ENCODE measurements at places on chromosomes 7 and 10. TPM values are rescaled to one million over a fixed set of nuclear protein-coding genes. Genes with fewer than 3 reads are reported as not detected.

- DNase-seq, result no peak
Observed at GRCh38 chr10:99815621-99816020, 33.2 kb downstream of the ABCC2 start.

DNA sequence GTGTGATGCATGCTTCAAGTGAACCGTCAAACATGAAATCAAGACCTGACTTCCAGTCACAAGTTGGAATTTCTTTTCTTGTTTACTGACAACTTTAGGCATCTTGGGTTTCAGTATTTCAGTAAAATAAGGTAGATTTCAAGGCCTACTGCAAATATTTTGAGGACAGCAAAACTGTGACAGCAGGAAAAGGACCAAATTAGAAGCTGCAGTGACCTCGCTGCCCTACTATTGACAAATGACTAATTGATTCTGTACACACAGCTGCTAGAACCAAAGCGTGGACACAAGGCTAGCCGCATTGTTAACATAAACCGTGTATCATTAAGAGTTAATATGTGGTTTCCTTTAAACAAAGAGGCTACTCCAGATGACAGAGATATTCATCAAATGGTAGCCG is 105.7 kb upstream of the SEC61G start:
- DNase-seq, result no peak

- peak; percentile 74 for DNase-seq
Observed at GRCh38 chr7:25456467-25457171, 228.3 kb upstream of the NPVF start.

Gene PRSS37
- total RNA-seq, result not detected

Gene EBF3
- total RNA-seq, result 0.33 TPM

- DNase-seq, result no peak
Observed at GRCh38 chr10:32237644-32238345, 109.2 kb downstream of the EPC1 start.

DNA sequence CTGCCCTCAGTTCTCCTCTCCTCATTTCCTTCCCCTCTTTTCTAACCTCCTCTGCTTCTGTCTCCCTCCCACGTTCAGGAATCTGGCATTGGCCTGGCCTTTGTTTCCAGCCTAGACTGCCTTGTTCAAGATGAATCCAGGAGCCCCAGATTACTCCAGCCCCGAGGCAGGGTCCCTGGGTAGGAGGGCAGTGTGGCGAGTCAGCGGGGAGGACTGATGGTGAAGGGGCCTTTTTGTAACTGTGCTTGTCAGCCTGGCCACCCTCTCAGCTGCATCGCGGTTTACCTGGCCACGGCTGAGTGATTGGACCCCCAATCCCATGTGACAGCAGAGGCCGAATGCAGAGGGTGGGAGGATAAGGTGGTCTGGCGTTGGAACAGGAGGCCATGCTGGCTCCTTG is 96.1 kb upstream of the SHH start:
- DNase-seq, result no peak

Gene ADCYAP1R1
- total RNA-seq, result 0.17 TPM

DNA sequence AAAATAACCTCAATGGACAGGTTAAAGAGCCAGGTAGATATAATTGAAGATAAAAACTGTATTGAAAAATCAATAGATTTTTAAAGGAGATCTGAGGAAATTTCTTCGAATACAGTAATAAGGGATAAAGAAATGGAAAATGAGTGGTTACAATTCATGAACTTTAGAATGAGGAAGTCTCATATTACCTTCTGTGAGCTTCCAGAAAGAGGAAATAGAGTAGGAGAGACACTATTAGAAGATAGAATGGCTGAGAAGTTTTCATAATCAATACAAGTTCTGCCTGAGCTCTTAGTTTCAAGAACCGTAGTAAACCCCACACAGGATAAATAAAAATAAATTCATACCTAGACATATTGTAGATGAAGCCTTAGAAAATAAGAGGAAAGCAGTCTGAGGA is 11.5 kb downstream of the SDK1 start:
- no peak for DNase-seq

Gene KCNMA1
- 8.4 TPM for total RNA-seq

Gene PTN
- total RNA-seq, result 83.7 TPM

Gene CPEB3
- 0.56 TPM for total RNA-seq

Measured in H4 (cell line).